ENCODE measurements at places on chromosomes 5 and 9.

GRCh38 chr5:112491257-112491656 is 72.2 kb upstream of the EPB41L4A start:
- DNase-seq: no peak

DNA sequence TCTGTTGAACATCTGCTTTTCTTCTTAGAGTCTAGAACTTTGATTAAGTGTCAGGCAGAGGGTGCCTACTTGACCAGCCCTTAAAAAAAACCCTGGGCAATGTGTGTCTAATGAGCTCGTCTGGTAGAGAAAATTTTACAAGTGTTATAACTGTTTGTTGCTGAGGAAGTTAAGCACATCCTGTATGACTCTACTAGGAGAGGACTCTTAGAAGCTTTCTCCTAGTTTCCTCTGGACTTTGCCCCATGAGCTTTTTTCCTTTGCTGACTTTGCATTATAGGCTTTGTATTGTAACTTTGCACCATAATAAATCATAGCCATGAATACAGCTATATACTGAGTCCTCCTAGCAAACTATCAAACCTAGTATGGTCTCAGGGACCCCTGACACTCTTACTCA is 39.4 kb downstream of the GNG10 start:
- DNase-seq: no peak

DNA sequence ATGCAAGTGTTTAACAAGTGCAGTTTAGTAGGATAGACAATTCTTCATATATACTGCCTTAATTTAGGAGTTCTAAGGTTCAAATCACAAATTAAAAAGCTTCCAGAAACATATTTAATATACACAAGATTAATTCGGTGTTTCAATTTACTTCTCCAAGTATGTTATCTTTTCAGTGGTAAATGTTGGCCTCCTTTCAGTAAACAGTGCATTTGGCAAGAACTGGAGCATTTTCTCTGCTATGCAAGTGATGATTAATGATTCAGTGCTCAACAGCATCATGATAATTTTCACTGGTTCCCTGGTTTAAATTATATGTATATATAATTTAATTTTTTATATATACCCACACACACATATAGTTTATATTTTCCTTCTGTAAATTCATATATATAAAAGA is 541.7 kb downstream of the EFNA5 start:
- DNase-seq: no peak

DNA sequence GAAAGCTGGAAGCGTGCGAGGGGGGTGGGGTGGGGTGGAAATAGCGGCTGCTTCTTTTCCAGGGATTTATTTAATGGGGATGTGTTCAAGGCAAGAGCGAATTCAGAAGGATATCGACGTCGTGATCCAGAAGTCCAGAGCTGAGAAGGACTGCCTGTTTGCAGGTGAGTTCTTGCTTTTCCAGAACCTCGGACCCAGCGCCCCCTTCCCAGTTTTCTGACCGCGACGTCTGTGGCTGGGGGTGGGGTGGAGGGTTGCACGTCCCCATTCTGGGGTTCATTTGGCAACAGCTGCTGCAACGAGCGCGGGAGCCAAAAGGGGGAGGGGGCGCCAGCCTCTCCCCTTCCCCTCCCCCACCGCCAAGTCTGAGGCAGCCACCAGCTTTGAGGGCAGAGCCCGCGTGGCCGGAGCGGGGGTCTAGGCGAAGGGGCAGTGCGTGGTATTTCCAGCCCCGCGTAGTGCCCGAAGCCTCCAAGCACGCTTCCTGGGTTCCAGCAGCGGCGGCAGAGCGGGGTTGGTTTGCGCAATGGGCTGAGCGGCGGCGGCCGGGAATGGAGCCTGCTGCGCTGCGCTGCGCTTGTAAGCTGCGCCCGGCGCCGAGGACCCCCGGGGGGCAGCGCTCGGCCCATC is 701 bp downstream of the PARP8 start:
- DNase-seq: no peak

GRCh38 chr5:158837908-158838307 is 261.8 kb downstream of the EBF1 start:
- DNase-seq: no peak

- no peak for DNase-seq
These were observed 17.4 kb upstream of the PRLR start for GRCh38 chr5:35247648-35248034.

DNA sequence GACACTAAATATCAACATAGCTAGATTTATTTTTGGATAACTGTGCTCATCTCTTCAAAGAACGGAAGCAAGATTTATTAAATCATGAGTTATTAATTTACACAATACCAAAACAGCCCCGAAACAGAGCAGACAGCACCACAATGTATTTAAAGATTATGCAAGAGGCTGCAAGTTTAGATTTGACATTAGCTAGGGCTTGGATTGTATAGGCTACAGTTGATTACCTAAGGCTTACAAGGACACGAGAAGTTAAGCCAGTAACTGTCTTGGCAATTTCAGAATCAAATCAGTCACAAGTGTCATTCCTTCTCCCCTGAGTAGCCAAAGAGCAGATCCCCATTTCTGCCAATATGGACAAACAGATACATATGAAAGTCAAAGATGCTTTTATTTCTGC is 152.6 kb downstream of the MED27 start:
- no peak for DNase-seq

- DNase-seq: no peak
These were observed 188.6 kb upstream of the ZNF608 start for GRCh38 chr5:124935065-124935464.

DNA sequence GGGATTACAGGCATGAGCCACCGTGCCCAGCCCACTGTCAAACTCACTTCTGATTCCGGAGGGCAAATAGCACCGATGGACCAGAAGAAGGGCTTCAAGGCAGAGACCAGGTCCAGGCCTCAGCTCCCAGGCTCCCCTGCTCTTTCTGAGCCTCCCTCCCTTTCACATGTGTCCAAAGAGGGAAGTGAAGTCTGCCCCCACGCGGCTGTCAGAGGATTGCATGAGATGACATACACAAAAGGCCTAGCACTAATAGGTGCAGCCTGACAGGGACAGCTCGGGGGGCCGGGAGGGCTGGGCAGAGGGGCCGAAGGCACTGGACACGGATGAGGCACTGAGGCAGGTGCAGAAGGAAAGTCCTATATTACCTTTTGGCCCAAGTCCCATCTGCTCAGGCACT is 16.1 kb downstream of the FBP1 start:
- DNase-seq: no peak

DNA sequence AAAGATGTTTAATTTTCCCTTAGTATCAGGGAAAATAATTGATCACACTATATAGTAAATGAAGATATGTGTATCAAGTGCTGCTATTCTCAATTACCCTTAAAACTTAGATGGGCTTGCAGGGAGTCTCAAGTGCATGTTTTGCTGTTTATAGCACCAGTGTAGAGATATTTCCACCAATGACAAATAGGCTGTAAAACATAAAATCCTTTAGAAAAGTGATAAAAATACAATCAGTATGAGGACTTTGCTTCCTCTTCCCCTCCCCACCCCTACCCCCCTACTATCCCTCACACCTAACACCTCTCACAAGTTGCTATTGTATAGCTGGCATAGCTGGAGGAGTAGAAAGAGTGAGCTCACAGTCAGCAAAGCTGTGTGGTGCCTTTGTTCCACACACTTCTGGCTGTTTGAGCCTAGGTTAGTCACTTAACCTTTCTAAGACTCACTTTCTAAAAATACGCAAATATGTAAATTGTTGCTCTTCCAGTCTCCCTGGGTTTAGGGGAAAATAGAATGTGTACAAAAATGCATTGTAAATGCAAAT is 93.1 kb downstream of the PDE4D start:
- no peak for DNase-seq

DNA sequence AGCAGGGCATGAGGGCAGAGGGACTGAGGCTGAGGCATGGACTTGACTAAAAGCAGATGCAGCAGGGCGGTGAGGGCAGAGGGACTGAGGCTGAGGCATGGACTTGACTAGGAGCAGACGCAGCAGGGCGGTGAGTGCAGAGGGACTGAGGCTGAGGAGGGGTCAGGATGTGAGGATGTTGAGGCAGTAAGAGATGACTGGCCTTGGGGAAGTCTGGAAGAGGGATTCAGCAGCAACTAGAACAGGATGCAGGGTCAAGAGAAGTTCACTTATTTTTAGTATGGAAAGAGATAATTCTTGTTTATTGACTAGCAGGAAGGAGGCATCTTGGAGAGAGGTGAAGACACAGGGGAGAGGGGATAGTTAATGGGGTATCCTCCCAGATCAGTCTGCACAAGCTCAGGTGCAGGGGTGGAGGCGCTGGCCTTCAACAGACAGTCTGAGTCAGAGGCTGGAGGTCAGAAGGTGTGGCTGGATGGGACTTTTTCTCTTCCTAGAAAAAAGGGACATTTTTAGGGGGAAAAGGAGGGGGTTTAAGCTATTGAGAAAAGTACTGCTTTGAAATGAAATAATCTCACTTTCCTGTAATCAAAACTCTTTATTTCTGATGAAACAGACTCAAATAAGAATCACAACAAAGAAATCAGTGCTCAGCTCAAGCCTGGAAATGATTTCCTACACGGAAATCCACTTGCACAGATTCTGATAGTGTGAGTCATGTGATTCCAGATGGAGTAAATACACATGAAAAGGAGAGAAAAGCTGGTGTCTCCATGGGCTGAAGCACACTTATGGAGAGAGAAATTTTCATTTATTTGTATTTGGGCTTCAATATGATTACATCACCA is 130.9 kb downstream of the PALM2AKAP2 start:
- DNase-seq: no peak

- no peak for DNase-seq
These were observed 1.3 kb downstream of the BRD9 start for GRCh38 chr5:891117-891836.

GRCh38 chr5:181203093-181203711 is 1.8 kb downstream of the TRIM7 start:
- no peak for DNase-seq

GRCh38 chr5:99355881-99356280 is 427.1 kb upstream of the CHD1 start:
- DNase-seq: no peak

- DNase-seq: no peak
These were observed 28.8 kb downstream of the CPLX2 start for GRCh38 chr5:175900157-175900556.

DNA sequence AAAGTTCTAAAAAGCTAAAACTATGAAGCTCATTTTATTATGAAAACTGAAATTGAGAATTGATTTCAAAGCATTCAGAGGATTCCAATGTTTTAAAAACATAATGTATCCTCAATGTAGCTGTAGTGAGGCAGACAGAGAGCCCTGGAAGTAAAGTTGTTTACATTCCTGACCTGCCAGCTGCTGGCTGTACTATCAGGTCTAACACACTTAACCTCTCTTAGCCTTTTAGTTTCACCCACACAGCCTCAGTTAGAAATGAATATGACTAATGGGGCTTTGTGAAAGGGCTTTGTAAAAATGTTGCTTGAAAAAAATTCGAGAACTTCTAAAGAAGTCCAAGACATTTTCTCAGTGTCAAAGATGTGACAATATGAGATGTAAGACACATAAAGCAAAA is 122.6 kb downstream of the FBXL17 start:
- DNase-seq: no peak

DNA sequence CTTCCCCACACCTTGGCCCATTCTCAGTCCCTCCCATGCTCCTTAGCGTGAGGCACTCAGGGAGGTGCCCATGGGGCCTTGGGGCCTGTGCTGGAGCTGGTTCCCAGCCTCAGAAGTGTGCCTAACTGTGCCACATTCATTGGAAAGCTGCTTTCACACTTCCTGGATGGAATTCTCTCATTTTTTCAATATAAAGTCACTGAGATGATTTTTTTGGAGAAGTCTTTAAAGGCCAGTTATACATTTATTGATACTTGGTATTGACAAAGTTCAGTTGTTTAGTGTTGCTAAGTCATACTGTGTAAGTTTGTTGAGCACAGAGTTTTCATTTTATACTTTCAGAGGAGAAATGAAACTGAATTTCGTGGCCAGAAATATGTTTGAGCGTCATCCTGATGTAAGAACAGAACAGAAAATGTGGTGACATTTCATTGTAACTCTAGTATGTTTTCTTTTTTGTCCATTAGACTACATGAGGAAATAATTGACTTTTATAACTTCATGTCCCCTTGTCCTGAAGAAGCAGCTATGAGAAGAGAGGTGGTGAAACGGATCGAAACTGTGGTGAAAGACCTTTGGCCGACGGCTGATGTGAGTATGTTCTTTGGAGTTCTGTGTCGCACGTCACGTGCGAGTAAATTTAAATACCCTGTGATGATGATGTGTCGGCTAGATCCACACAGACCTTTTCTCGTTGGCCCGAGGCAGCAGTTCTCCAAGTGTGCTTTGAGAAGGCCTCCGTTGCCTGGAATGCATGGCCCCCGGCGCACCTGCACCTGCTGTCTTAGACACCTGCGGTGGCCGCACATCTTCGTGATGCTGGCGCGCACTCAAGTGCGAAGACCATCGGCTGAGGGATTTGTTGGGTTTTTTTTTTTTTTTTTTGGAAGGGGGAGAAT is 24.1 kb downstream of the TENT4A start:
- no peak for DNase-seq

DNA sequence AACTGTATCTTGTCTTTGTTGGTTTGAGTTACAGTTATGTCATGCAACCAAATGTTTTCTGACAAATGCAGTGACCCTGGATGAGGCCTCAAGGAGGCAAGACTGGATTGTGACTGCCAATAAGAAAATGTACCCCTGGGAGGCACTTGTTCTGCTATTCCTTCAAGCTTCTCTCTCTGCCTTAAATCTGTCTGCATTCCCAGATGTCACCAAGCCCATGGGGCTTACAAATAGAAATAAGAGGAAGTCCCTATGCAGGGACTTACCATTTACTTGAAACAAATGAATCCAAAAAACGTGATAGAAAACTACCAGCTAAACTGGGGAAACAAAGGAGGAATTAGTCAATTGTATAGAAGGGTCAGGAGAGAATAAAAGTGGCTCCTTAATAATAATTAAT is 8.2 kb upstream of the PARP8 start:
- no peak for DNase-seq

DNA sequence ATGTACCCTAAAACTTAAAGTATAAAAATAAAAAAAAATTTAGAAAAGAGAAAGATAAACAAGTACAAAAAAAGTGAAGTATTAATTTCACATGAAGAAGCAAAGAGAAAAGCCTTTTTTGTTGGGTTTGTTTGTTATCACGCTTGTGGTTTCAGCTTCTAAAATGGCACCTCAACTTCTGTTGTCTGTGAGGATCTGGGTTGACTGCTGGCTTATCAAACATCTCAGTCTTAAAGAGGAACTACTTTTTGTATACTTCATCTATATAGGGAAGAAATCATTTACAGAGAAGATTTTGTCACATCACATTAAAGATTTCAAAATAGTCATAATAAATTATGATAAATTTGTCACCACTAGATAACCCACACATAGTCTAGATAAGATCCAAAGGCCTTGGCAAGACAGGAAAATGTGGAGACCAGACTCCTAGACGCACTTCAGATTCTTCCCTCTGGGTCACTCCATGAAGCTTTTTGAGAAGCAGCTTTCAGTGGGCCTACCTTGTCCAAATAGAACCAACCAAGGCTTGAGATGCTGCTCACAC is 8.8 kb upstream of the ADGRV1 start:
- no peak for DNase-seq

DNA sequence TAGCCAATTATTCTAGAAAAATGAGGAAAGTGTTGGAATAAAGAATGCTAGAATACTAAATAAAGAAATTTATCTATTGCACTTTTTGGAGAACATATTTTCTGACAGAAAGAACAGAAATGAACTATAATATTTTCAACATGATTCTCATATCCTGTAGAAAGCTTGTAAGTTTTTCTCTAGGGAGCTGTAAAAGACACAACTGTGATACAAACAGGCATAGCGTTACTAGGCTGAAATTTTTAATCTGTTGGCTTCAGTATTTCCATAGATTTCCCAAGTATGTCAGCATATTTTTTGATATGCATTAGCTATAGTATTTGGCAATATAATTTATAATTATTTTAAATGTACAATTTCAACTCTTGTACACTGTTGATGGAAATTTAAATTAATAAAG is 31.3 kb downstream of the ANXA1 start:
- DNase-seq: no peak

- DNase-seq: no peak
These were observed 81.6 kb upstream of the KLF4 start for GRCh38 chr9:107571148-107571547.
